NCI-H1436 treated with DMSO at 0.1 percent for 48 hours (cell line): ENCODE measurements at places on chromosomes 16 and 17.
A peak's percentile ranks its signal among the peaks of the same experiment; 100 is the strongest.

GRCh38 chr16:63067141-63067540 is 1030.9 kb upstream of the CDH8 start:
- DNase-seq = no peak

- DNase-seq = no peak
These were observed 133.6 kb downstream of the SNX11 start for GRCh38 chr17:48241131-48241591.

GRCh38 chr16:57371494-57372371 is 557 bp upstream of the CX3CL1 start:
- no peak for DNase-seq

- no peak for DNase-seq
These were observed 4.4 kb downstream of the MSLN start for GRCh38 chr16:764848-765487.

DNA sequence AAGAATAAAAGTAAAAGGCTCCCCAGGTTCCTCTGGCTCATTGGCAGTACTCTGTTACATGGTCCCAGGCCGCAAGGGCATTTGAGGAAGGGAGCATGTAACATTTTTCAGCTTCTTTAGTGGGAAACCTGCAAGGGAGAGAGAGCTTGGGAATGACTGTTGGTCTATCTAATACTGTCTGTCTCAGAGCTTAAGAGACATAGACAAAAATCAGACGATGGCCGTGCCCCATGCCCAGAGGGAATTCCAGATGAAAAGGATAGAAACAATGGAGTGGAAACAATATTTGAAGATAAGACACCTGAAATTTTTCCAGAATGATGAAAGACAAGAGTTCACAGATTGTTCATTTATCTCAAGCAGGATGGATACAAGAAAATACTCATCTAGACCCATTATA is 48.1 kb upstream of the ADORA2B start:
- DNase-seq = no peak

DNA sequence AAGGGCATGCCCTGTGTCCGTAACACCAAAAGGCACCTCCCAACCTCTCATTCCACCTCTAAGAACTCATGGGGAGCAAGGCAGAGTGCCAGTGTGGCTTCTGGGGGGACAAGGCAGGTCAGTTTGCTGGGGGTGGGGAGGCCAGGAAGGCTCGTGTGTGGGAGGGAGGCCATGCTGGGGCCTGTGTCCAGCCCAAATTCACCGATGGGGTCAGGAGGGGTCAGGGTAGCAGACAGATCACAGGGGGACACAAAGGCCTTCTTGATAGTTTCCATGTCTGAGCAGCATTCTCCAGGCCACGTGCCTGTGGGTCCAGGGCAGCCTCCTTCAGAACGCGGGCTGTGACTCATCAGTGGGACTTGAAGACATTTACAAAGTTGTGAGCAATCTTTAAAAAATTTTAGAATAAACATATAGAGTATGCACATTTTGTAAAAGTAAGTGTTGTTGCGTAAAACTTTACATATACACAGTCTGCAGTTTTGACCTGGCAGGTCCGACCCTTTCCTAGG is 20.9 kb downstream of the SPACA3 start:
- no peak for DNase-seq

GRCh38 chr17:80133626-80133970 is 13.3 kb downstream of the EIF4A3 start:
- DNase-seq = no peak

- peak; percentile 52 for DNase-seq
These were observed 647.7 kb upstream of the SOX9 start for GRCh38 chr17:71472809-71473789.

DNA sequence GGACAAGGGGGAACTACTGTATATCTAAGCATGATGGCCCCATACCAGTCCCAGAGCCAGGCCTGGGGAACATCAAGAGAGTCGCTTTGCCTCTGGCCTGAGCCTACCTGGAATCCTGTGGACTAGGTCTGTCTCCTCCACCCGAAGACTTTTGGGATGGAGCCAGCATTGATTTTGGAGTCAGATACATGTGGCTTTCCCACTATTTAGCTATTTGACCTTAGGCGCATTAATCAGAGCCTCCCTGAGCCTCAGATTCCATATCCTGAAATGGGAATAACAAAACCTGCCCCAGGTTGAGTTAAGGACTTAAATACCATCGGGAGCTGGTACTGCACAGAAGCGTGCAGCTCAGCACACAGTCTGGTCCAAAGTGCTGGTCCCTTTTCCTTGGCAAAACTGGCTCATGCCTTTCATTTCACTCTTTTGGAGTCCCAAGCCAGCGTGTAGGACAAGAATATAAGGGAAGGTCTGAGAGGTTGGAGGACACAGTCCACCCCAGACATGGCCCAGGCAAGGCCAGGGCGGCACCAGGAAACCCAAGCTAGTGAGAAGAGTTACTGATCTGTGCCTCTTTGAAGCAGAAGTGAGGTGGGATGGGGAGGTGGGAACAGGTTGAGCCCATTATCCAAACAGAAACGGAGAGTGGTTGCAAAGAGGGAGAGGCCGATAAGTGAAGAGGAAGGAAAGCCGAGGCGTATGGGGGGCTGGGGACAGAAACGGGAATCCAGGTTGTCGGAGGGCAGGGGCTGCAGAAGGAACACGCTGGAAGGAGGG is 986 bp downstream of the FA2H start:
- no peak for DNase-seq

GRCh38 chr17:48310748-48311213 is 119.2 kb downstream of the SKAP1 start:
- DNase-seq = peak; percentile 31

DNA sequence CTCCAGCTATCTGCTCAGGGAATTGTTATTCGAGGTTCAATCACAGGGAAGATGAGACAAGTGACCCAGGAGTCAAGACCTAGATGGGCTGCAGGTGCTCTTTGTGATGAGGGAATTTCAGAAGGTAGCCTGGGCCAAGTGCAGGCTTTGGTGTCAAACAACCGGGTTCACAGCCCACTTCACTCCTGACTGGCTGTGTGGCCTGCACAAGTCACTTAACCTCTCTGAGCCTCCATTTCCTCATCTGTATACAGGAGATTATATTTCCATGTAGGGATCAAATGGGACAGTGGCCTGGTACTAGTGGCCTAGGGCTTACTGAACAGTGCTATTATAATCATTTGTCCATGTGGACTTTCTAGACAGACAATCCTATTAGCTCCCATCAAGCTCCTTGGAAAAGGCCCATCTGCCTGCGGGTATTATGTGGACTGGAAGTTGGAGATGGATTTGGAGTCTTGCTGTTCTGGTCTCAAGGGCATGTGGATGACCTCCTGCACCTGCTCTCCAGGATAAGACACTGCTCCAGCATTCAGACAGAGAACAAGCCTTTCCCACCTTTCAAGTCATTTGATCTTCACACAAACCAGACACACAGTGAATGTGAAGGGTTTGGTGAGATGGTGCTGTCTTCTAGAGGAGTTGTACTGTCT is 3.1 kb upstream of the MT1X start:
- no peak for DNase-seq

GRCh38 chr16:83831456-83831987 is 23.7 kb downstream of the HSBP1 start:
- no peak for DNase-seq

DNA sequence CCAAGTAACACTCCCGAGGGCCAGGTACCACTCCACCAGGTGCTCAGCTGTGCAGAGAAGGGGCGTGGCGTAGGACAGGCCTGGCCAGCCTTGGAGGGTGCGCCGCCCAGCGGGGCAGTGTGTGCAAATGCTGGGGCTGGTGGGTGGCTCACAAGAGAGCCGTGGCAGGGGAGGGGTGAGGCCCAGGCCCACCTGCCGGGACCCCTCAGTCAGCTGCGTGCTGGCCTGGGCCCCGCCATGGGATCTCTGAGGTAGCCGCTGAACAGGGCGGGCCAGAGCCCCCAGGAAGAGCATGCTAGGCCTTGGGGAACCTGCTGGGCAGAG is 8.8 kb downstream of the TPSG1 start:
- DNase-seq = no peak
